Colonic mucosa (tissue), 4 donors: ENCODE measurements at places on chromosomes 1 and 21.
A peak's percentile ranks its signal among the peaks of the same experiment; 100 is the strongest.

DNA sequence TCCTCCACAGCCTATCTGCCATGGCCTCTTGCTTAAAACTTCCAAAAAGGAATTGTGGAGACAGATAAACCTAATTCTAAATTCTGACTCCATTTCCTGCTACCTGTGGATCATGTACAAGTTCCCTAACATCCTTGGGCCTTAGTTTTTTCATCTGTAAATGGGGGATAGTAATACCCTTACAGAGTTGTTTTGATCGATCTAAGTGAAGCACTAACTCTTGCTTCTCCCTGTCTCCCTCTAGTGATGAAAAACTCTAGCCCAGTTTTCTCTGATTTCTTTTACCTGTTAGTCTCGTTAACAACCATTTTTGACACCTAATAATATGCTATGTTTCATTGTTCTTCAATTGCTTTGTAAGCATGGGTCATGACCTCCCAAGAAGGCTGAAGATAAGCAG lies 65.9 kb downstream of the TM2D1 start:
- DNase-seq: no peak

DNA sequence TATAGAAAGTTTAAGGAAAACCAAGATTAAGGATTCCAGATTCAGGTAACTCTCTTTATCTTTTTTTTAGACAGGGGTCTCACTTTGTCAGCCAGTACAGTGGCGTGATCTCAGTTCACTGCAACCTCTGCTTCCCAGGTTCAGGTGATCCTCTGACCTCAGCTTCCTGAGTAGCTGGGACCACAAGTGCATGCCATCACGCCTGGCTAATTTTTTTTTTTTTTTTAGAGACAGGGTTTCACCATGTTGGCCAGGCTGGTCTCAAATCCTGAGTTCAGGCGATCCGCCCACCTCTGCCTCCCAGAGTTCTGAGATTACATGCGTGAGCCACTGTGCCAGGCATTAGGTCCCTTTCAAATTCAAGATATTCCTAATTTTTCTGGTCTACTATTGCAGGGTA lies 15.9 kb downstream of the LZIC start:
- DNase-seq: no peak

DNA sequence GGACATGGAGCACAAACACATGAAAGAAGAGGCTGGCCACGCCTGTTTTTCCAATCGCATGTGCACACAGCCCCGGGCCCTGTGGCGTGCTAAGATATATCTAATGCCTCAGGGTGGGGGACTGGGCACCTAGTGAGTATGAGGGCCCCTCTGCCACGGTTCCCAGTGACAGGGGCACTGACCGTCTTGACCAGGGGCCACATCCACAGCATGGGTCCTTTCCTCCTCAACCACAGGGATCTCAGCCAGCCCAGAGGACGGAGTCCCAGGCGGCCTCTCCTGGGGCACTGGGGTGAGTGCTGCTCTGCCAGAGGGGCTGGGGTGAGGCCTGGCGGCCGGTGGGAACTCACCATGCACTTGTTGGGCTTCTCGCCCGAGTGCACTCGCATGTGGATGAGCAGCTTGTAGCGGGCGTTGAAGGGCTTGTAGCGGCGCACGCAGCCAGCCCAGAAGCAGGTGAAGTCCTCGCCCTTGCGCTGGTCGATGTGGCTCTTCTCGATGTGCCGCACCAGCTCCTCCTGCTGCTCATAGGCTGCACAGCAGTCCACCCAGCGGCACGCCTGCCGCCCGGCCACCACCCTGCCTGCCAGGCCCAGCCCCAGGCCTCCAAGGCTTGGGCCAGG lies 134.7 kb downstream of the DMRTB1 start:
- no peak for DNase-seq

DNA sequence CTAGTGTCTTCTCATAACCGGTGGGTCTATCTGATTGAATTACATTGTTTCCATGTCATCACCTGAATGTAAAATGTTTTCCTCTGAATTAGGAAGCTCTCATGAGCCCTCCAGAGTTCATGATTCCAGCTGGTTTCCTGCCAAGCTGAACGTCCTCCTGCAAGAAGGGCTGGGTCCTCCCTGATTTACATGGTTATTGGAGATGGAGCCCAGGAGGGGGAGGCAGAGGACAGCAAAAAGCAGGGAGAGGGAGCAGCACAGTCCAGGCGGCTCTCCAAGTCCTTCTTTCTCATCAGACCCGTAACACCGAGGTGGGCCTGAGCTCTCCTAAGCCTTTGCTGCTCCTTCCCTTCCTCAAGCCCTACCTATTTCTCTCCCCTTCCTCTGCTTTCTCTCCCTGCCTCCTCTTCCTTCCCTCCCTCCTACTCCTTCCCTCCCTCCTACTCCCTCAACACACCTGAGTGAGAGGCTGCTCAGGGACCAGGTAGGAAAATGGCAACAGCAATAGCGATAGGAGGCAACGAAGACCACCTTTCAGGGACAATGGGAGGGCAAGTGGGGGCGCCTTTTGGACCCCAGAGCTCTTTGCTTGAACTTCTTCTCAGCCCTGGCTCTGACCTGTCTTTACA lies 265.9 kb downstream of the PRDM2 start:
- peak; percentile 40 for DNase-seq

DNA sequence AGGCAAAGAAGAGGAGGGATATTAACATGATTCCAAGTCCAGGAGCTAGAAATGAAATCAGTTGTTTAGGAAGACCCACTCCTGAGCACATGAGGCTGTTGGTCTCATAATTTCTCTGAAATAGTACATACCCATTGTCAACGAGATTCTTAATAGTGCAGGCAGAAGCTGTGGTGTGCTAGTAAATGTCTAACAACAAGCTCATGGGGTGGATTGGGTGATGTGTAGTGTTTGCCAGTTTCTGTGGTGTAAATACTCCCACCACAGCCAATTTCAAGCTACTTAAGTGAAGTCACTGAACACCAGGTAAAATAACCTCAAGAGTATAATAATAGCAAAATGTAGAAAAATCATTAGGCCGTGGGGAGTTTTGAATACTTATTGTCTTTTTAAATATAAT lies 42.0 kb downstream of the SYF2 start:
- DNase-seq: no peak

- no peak for DNase-seq
Observed at GRCh38 chr1:201562659-201563405, 23.9 kb downstream of the NAV1 start.

DNA sequence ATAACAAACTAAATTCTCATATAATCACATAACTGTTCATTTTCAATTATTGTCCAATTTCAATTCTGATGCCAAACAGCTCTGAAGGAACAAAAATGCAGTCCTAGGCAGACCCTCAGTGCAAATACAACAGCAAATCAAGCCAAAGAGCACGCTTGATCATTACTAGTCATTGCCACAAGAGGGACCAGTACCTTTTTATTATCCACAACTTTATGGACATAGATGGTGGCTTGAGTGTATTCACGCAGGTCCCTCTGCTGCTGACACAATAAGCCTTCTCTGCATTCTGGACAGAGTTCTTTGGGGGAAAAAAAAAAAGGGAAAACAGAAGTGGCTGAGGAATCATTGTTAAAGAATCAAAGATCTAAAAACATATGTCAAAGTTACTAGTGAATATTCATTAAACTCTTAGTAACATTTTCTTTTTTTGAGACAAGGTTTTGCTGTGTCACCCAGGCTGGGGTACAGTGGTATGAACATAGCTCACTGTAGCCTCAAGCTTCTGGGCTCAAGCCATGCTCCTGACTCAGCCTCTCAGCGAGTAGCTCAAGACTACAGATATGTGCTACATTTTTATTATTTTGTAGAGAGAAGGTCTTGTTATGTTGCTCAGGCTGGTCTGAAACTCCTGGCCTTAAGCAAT lies 34.3 kb upstream of the RAP1GAP start:
- DNase-seq: no peak

GRCh38 chr1:65339866-65340468 lies 30.6 kb downstream of the DNAJC6 start:
- no peak for DNase-seq

GRCh38 chr1:205791568-205792180 lies 16.4 kb upstream of the RAB29 start:
- DNase-seq: peak; percentile 71

DNA sequence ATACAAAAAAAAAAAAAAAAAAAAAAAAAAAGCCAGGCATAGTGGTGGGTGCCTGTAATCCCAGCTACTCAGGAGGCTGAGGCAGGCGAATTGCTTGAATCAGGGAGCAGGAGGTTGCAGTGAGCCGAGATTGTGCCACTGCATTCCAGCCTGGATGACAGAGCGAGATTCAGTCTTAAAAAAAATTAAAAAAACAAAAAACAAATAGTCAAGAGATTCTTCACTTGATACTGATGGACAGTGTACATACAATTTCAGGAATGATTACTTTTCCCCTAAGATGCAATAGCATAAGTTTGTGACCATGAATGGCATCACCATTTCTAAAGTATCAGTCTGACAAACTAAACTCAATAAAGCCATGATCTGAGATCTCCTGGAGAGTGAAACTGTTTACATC lies 60.8 kb upstream of the IVNS1ABP start:
- DNase-seq: no peak

- DNase-seq: no peak
Observed at GRCh38 chr1:30964706-30965105, 56.1 kb upstream of the SDC3 start.

DNA sequence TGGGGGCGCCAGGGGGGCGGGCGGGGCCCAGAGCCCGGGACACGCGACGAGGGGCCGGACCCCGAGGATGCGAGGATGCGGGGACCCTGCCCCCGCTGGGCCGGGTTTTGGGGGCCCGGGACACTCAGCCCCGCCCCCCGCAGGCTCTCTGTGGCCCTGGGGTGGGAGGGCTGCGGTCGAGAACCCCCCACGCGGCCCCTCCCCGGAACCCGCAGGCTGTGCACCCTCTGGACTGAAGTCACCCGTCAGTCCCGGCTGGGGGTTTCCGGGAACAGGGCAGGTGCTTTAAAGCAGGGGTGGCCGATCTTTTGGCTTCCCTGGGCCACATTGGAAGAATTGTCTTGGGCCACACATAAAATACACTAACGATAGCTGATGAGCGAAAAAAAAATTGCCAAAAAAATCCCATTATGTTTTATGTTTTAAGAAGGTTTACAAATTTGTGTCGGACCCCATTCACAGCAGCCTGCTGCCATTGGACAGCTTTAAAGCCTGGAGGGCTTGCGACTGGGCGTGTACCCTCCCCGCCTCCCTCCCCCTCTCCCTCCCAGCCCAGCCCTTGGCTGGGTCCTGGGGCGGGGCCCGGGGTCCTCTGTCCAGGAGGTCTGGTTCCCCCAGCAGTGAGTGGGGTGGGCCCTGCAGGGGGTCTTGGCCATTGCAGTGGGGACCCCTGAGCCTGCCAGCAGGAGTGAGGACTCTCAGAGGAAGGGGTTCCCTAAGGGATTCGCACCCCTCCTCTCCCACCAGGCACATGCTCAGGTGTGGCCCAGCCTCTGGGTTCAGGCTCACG lies 21.6 kb upstream of the C1orf159 start:
- peak; percentile 72 for DNase-seq

- no peak for DNase-seq
Observed at GRCh38 chr21:18782721-18783120, 379.1 kb upstream of the TMPRSS15 start.

- DNase-seq: no peak
Observed at GRCh38 chr21:45766501-45766900, 123.0 kb downstream of the PCBP3 start.

- DNase-seq: no peak
Observed at GRCh38 chr21:43331962-43332828, 94.7 kb downstream of the SIK1 start.

GRCh38 chr1:227928811-227929375 lies 18.8 kb downstream of the WNT9A start:
- no peak for DNase-seq

- DNase-seq: no peak
Observed at GRCh38 chr1:28144203-28145135, 32.0 kb downstream of the PTAFR start.

DNA sequence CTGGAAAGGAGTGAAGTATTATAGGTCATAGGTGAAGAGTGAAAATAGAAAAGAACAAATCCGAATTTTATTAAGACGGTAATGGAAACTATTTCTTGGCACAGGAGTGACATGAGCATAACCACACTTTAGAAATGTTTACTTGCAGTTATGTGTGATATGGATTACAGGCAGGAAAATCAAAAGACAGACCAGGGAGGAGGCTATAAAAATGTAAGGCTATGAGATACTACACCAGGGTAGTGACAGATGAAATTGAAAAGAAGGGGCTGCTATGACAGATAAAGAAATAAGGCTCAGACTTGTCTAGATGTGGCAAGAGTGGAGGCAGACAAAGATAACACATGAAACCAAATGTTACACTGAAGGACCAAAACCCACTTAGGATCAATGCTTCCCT lies 31.7 kb downstream of the GPATCH2 start:
- no peak for DNase-seq

GRCh38 chr21:25557180-25557579 lies 50.1 kb downstream of the MRPL39 start:
- no peak for DNase-seq

GRCh38 chr1:155744711-155745283 lies 55.9 kb downstream of the DAP3 start:
- DNase-seq: no peak

GRCh38 chr1:198913667-198914066 lies 274.8 kb downstream of the PTPRC start:
- DNase-seq: no peak

DNA sequence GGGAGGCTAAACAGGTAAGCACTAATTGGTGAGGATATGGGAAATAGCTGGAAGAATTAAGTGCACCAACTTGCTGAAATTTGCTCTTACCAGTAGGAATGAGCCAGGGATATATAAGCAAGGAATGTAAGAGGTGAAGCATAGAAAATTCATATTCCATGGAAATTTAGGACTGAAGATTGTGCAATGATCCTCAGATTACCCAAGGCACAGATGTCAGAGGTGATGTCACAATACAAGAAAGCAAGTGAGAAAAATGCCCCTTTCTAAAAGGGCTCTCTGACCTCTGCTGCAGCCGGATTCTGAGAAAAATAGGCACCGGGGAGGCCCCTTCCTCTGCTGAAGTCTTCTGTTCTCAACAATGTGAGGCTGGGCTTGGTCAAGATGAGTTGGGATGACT lies 112.3 kb upstream of the ZNF678 start:
- DNase-seq: no peak

DNA sequence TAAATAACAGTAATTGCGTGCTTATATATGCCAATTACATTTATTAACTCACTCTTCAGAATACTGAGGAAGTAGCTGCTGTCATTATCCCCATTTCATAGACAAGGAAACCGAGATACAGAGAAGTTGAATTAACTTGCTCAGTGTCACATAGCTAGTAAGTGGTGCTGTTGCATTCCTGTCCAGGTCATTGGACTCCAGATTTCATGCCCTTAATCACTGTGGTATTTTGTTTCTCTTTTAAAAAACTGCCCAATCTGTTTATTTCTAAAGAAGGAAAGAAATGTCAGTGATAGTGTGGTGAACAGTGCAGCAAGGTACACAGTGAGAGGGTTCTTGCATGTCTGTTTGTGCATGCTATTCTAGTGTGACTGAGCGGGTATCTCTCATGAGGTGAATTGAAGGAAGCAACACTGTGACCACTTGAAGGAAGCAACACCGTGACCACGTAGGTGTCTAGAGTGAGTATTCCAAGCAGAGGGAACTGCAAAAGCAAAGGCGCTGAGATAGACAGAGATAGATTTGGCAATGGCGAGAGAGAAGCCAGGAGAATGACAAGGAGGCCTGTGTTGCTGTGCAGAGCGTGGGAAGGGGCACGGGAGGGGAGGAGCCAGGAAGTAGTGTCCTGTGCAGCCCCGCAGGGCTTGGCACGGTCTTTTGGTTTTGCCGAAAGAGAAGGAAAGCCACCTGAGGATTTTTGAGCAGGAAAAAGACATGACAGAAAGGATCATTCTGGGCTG lies 95.9 kb downstream of the CAMTA1 start:
- no peak for DNase-seq
